ENCODE measurements at places on chromosomes 11 and 22.

DNA sequence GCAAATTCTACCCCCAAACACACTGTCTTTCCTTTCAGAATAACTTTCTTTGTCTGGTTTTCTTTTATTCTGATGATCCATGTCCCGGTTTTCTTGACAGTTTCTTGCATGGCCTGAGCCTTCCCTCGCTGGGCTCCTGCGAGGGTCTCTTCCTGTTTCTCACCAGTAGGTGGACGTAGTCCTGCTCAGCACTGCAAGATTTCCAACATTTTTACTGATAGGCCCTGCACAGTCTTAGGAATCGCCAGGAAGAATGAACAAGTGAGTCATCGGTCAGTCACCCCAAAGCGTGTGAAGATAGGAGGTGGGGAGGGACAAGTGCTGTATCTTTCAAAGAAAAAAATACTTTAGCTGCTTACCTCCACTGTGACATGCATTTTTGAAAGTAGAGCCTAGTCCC is 16.9 kb upstream of the KIRREL3 start:
- no peak for DNase-seq

DNA sequence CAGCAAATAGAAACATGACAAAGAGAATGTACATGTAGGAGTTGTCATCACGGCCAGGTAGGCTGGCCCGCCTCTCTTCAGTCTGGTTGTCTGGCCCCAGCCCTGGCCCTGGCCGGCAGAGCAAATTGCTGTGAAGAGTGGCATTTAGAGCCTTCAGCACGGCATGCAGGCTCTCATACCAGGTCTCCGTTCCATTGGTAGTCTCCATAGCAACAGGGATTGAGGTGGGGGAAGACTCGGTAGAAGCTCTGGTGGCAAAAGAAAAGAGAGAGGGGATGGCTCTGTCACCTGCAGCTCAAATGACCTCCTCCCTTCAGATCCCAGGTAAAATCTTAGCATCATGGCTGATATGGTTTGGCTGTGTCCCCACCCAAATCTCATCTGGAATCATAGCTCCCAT is 10.0 kb downstream of the KCNE3 start:
- no peak for DNase-seq

DNA sequence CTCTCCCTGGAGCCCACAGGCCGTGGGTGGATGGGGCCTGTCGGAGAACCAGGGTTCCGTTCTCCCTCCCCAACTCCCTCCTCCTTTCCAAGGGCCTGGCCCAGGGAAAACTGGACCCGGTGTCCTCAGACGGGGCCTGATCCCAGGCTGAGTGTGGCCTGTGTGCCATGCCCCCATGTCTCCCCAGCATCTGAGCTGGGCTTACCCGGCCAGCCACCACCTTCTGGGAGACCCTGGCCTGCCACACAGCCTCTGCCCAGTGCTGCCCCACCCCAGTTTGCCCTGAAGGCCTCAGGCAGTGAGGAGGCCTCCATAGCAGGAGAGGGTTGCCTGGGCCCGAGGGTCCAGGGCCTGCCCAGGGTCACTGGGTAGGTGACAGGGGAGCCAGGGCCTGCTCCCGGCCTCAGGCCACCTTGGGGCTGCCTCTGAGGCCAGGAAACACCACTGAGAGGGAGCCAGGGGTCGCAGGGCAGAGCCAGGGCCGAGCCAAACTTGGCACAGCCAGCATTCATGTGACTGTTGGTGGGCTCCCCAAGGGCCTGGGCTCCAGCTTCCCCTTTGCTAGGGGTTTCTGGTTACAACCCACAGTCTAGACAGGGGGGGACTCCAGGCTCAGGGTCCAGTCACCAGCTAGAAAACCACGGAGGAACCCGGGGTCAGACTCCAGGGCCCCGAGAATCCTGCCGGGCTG is 590 bp upstream of the IFITM10 start:
- no peak for DNase-seq

GRCh38 chr11:125465255-125465654 is 30.8 kb downstream of the FEZ1 start:
- DNase-seq = no peak

DNA sequence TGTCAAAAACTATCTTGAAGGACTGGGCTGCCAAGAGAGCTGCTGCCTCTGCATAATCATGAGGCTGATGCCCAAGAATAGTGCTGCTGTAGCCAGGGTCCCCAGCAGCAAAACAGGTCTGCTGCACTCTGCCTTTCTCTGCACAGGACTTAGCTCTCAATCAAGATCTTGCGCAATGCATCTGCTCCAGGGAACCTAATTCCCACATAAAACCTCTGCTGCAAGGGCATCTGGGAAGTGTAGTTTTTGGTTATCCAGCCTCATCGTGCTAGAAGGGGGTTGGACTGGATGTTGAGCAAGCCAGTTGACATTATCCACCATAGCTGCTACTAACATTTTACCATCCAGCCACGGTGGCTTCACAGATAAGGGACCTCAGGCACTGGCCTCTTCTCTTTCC is 192.7 kb downstream of the C11orf91 start:
- no peak for DNase-seq

DNA sequence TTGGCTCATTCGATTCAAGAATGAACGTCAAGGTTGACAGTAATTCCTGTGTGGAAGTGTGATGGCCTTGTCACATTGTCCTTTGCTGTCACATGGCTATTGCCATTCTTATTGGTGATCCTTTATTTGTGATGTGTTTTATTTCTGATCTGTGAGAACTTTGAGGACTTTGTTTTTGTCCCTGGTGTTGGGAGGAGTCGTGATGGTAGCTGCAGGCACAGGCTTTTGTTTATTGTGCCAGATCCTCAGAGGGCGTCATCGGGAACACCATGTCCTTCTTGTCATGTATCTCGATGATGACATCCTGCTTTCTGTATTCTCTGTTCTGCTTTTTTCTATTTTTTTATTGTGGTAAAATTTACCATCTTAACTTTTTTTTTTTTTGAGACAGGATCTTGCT is 5.6 kb downstream of the PICK1 start:
- peak; percentile 85 for DNase-seq

DNA sequence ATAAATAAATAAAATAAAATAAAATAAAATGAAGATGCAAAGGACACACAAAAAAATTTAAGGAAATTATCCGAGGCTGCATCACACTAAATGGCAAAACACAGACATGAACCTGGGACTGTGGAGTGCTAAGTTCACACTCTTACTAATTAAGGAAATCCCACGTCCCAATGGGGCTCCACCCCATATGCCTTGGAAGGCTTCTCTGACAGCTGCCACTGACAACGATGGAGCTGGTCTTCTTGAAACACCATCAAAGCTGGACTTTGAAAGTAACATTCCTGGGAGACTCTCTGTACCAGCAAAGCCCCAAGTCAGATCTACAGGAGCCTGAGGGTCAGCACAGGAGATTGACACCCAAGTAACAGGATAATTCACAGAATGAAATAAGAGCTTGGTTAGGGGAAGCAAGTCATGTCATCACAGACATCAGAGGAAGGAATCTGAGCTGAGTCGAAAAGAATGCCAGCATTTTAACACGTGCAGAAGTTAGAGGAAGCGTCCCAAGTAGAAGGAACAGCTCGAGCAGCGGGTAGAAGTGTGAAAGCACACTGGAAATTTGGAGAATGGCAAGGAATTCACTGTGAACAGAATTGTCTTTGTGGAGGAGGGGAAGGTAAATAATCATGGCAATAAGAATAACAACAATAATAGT is 13.8 kb downstream of the TPST2 start:
- DNase-seq = peak; percentile 69
